ENCODE measurements at places on chromosomes 4 and X.

GRCh38 chr4:25112995-25113380, 47.3 kb downstream of the SEPSECS start:
- DNase-seq, result no peak

DNA sequence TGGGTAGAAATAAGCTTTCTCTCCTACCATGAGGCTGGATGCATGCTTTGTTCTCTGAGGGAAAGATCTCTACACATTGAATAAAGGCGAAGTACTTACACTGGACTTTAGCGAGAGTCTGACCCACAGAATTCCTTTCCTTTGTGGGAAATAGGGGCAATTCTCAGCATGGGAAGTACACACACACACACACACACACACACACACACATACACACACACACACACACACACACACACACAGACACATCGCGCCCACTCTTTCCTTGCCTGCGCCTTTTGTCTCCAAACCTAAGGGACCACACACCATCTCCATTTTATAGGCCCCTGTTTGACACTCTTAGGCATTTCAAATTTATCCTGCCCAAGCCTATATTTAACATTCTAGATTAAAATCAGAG, 83.8 kb downstream of the LUZP4 start:
- no peak for DNase-seq

DNA sequence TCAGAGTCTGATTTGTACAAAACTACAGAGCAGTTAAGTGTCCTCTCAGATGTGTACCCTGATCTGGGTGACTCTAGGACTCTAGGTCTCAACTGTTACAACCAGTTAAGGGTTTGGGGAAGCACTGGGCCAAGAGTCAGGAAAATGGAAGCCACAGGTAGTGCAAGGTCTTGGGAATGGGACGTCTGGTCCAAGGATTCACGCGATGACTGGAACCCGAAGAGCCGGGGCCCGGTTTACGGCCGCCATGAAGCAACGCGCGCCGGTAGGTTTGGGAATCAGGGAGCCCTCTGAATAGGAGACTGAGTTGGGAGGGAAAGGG, 321 bp upstream of the HPRT1 start:
- no peak for DNase-seq

DNA sequence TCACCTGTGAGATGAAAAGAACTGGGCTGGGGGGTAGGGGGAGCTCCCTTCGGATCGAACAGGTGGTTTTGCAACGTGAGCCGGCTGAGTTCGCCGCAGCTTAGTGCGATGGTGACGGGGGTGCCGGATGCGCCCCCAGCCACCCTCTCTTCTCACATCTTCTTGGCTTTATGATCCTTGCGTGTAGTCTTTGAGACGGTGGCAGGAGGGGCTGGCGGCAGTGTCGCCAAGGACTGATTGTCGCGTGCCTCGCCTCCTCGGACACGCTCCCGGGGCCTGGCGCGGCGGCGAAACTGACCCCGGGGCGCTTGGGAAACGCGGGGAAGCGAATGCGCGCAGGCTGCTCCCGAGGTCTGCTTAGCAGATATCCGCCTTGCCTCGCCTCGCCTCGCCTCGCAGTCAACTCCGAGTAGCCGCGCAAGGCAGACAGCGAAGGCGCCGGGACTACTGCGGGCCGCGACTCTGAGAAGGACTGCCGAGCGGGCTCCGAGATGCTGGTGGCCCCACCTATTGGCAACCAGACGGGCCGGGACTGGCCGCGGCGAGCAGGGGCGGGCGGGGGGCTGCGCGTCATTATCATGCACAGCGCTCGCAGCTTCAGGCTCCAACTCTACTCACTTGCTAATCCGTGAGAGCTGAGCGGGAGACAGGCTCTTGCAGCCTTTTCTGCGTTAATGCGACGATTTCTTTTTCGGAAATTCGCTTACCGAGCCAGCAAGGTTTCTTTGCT, 1.5 kb downstream of the GRID2 start:
- no peak for DNase-seq

- no peak for DNase-seq
These were observed 213.4 kb upstream of the RASGEF1B start for GRCh38 chr4:81685104-81685503.

GRCh38 chrX:22193851-22194659, 78.7 kb upstream of the CBLL2 start:
- DNase-seq, result no peak

DNA sequence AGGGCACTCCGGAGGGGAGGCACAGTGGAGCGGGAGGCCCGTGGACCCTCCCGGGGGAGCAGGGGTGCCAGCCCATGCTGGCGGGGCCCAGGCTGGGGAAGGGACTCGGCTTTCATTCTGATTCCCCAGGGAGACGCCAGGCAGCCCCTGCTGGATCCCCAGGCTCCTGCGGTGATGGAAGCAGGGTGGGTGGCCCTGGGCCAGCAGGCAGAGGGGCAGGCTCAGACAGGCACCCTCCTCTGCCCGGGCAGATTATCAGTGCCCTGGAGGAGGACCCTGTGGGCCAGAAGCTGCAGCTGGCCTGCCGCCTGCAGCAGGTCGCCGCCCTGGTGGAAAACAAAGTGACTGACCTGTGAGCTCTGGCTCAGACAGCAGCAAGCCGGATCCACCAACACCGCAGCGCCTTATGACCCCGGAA, 2.1 kb upstream of the SRPK3 start:
- DNase-seq, result no peak

GRCh38 chr4:70958681-70959080, 34.8 kb upstream of the DCK start:
- DNase-seq, result peak; percentile 67

GRCh38 chr4:98630737-98631454, 27.5 kb downstream of the TSPAN5 start:
- DNase-seq, result no peak

GRCh38 chr4:155999725-156000124, 46.1 kb upstream of the CTSO start:
- DNase-seq, result no peak

DNA sequence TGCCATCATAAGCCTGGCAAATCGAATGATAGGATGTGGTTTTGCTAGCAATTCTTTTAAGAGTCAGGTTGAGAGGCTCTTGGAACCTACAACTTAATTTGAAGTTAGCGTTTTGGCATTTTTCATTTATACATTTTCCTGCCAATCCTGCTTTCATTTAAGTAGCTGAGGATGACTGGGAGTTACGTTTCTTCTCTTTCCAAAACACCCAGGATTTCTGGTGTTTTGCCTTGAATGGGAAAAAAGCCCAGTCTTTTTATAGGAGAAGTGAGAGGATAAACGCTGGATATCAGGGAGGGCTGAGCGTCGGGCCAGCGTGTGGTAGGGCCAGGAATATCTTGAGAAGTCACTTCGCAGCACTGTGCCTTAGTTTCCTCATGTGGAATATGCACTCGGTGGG, 174.2 kb upstream of the HAND2 start:
- DNase-seq, result no peak

- no peak for DNase-seq
These were observed 391.9 kb downstream of the KCTD8 start for GRCh38 chr4:44056721-44057151.

DNA sequence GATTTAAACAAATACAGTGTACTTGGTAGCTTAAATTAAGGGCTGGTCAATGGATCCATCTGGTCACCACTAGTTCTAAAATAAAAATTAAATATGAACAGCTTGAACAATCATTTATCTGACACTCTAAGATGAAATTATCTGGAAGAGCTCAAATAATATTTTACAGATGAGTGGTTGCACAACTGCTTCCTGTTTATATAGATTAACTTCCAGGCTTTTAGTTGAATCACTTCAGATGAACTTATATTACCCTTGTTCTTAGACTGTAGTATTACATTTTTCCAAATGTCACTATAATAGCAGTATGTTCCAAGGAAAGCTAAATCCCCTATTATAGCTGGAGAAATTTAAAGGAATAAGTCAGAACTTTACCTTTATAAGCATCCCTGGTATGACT, 92.4 kb upstream of the SMIM10 start:
- no peak for DNase-seq

GRCh38 chr4:112184438-112184837, 39.2 kb downstream of the FAM241A start:
- DNase-seq, result no peak

GRCh38 chrX:53483838-53484405, 49.8 kb upstream of the HSD17B10 start:
- DNase-seq, result no peak

DNA sequence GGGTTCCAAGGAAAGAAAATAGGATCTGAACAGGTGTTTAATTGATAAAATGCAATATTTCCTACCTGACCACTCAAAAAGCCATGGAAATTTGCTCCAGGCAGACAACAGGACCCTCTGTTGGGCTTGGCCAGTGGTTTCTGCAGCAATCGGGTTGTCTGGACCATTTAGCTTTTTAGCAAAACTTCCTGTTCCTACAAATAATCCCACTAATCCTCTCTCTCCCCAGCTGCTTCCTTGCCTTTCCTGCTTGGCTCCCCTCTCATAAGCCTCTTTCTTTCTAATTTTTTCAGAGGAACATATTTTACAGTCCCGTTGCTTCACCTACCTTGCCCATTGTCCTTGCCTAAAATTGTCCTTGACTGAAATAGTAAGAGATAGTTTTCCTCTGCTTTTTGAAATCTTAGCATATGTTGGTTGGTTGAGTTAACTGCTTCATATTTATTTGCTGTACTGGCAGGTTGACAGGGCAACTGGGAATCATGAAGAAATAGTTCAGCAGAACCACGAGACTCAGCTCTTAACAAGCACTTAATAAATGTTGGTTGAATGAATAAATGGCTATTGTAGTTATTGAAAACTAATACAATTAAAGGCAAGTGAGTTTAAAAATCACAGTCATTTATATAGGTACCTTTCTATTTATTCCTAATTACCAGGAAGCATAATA, 259.8 kb downstream of the KCNIP4 start:
- DNase-seq, result no peak

GRCh38 chrX:48816014-48816810, 10.1 kb upstream of the ERAS start:
- no peak for DNase-seq

GRCh38 chr4:183118141-183118540, 19.1 kb downstream of the WWC2 start:
- DNase-seq, result no peak

DNA sequence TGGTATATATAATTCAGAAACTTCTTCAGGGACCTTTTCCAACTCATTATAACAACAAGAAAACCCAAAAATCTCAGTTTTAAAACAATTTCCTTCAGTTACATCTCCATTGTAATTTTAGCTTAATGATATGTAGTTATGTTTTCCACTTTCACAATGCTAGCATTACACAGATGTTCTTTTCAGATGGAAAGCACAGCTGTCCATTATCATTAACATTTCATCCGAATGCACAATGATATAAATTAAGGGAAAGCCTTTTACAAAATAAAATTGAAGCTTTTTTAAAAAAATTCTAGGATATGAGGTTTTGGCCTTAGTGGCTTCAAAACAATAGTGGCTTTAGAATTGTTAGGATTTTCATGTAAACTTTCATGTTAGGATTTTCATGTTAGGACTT, 389.2 kb downstream of the ADAM29 start:
- DNase-seq, result no peak

Measured in non-pigmented ciliary epithelial cell (primary cell).